GM23248 (cell line): ENCODE measurements at places on chromosomes 7 and 10.

DNA sequence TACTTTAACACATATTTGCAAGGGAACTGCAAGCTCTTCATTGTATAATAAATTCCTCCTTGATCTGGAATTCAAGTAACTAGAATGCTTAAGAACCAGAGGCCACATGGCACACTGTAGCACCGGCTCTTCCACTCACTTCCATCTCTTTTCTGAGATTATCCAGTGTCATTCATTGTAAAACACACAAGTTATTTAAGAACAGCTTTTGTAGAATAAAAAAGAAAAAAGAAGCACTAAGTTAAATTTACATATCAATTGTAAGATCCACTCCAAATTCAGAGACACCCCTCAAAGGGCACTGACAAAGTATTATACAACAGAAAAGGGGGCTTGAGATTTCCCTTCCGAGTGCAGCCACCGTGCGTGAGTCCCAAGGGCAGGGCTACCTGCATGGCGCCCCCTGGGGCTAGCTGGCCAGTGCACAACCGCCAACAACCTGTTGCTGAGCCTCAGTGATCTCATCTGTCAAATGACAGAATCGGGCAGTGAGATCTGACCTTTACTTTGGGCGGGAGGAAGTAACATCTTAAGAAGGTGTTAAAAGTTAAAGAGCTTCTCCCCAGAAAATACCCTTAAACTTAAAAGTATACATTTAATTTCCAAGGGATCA, 12.5 kb downstream of the GLI3 start:
- no peak for DNase-seq
- no peaks in the 10 kb centered on the region for H3K36me3 ChIP-seq
- no peaks in the 10 kb centered on the region for H3K27me3 ChIP-seq
- H3K27ac ChIP-seq = no peak overlapping the region
- no peak overlapping the region for H3K4me3 ChIP-seq

- no peak overlapping the region for H3K27ac ChIP-seq
- DNase-seq = no peak
- H3K4me3 ChIP-seq = no peak overlapping the region
- 0 out of 2 replicates have a peak, but pooled peaks cover 13% of the 10 kb centered on the region for H3K36me3 ChIP-seq
Observed at GRCh38 chr7:139300390-139300789, 40.7 kb upstream of the FMC1 start.

GRCh38 chr10:117442521-117442920, 67.3 kb upstream of the PDZD8 start:
- H3K27me3 ChIP-seq = no peaks in the 10 kb centered on the region
- no peaks in the 10 kb centered on the region for H3K36me3 ChIP-seq
- 0 out of 2 replicates have a peak overlapping the region, but pooled peaks have one; percentile 8 for H3K4me3 ChIP-seq
- peak; percentile 66 for DNase-seq
- peaks cover 53% of the 10 kb centered on the region for H3K4me1 ChIP-seq

DNA sequence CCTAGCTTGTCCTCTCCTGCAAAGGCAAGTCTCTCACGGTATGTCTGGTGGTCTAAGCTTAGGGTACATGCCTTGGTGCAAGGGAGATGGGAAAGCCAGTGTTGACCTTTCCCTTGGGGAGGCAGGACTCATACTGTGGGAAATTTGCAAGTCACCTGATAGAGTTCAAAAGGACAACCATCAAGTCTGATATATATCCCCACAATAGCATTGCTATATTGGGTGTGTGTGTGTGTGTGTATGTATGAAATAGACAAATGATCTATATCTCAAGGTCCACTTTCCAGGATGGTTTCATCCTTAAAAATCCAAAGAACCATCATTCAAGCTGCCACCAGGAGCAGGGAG, 12.2 kb upstream of the FFAR4 start:
- H3K27me3 ChIP-seq = no peaks in the 10 kb centered on the region
- H3K4me3 ChIP-seq = no peak overlapping the region
- no peak for DNase-seq
- H3K27ac ChIP-seq = no peak overlapping the region

- no peak overlapping the region for H3K27ac ChIP-seq
- H3K27me3 ChIP-seq = no peaks in the 10 kb centered on the region
- peak; percentile 46 for DNase-seq
- no peak overlapping the region for H3K4me3 ChIP-seq
Observed at GRCh38 chr7:55206235-55207029, 158.7 kb upstream of the LANCL2 start.

- no peaks in the 10 kb centered on the region for H3K4me1 ChIP-seq
- H3K4me3 ChIP-seq = no peak overlapping the region
- no peaks in the 10 kb centered on the region for H3K27me3 ChIP-seq
- H3K27ac ChIP-seq = no peak overlapping the region
- no peak for DNase-seq
- no peaks in the 10 kb centered on the region for H3K36me3 ChIP-seq
Observed at GRCh38 chr7:72152161-72153131, 259.7 kb downstream of the CALN1 start.
